ENCODE measurements at places on chromosomes 2 and 18.

GRCh38 chr2:105287692-105288091, 41.8 kb downstream of the TGFBRAP1 start:
- DNase-seq = peak; percentile 15

DNA sequence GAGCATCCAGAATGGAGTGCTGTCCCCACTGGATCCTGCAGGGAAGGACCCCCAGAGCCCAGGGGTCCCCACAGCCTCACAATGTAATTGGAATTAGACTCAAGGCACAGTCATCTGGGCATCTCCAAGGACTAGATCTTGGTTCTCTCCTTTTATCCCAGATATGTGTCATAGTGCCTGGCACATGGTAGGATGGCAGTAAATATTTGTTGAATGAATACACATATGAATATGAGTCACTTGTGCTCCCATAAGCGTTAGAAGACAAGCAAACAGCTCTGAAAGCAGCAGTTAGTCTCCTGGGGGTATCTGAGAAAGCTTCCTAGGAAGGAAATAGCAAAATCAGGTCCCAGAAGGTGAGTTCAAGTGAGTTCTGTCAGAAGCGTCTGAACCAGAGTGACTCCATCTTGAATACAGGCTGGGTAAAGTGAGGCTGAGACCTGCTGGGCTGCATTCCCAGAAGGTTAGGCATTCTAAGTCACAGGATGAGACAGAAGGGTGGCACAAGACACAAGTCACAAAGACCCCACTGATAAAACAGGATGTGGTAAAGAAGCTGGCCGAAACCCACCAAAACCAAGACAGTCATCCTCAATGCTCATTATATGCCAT, 234.1 kb upstream of the ID2 start:
- DNase-seq = no peak

DNA sequence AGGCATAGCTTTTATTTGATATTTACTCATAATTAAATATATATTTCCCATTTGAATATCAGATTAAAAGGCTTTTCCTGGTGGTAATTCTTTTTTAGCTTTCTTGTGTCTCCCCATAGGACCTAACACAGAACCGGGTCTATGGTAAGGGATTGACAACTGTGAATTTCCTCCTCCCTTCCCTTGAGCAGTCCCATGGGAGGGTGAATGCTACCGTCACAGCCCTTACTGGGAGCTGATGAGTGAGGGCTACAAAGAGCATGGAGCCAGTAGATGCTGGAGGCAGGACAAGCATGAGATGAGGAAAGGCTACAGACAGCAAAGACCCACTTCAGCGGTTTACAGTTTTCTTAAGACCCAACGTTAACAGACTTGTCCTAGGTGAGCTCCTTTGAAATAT, 170.6 kb upstream of the EPAS1 start:
- no peak for DNase-seq

DNA sequence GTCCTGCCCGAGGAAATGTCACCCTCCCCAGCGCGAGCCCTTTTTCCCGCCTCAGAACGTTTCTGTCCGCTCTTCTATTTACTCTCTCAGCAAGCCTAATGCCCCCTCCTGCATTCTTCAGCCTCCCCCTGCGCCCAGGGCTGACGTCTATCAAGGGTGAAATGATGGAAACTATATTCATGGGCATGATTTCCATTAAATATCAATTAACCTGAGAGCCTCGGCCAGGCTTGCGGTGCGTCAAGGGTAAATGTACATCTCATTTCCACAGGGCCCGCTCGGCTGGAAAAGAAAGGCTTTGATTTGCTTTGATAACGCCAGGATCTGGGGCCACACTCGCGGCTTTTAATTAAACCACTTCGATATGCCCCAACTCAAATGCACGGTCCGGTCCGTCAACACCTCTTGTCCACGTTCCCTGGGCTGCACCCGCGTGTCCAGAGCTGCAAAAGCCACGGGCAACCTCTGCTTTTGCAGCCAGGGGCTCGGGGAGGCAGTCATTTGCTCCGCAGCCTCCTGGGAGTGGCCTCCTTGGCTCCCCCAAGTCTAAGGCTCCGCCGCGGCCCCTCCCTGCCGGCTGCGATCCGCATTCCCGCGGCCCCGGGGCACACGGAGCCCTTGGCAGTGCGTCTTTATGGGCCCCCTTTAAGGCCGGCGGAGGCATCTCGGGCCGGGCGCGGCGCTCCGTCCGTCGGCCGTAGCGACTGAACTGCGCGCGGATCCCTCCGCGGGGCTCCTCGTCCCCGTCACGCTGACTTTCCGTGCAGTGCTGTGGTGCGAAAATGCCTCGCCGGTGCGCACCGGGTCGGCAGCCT, at the start of gene HOXD8:
TSS of gene HOXD8 (plus strand) at position 724 of the 815 bp plus-strand sequence. CDS start 662 bp downstream, outside the sequence.
- no peak for DNase-seq

DNA sequence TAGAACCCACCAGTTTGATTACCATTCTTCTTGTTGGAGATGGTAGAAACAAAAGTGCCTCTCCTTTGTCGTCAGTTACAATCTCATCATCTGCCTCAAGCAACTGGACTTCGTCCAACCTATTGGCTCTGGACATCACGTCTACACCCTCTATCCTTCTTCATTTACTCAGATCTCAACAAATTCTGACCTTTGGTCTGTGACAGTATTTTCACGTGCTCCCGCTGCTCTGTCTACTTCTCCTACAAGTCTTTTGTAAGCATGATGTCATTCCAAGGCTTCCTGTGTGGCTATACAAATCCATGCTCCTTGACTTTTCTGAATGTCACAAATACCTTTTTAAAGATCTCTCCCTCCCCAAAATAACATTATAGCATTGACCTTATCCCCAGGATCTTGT, 43.0 kb upstream of the PID1 start:
- no peak for DNase-seq

DNA sequence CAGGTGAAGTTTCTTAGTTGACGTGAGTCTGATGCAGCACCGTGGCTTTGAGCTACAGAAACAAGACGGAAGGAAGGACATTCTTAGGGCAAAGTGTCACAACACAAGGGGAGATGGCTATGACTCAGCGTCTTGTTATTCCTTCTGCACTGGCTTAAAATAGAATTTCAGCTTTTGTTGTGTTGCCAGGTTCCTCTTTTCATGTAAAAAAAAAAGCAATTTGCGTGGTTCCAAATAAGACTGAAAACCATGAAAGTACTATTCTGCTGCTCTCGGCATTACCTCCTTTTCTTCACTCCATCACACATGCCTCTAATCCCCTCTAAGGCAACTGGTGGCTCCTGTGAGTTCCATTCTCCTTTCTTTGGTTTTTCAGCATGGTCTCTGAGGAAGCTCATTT, 150.1 kb downstream of the ANTXR1 start:
- peak; percentile 53 for DNase-seq

DNA sequence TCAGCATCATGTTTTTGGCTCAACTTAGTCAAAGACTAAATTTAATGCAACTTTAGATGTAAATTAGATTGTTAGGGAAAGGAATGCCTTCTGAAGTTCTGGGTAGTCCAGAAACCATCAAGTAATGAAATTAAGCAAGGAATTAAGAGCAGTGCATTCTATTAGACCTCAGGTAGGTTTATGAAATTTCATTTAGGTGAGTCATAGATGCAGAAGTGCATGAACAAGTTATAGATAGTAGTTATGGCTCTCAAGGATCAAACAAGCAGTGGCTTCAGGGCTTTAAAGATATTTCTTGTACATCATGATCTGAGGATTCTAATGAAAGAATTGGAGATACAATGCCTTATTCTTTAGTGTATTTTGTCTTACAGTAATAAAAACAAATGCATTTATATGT, 25.4 kb upstream of the SPOPL start:
- no peak for DNase-seq

DNA sequence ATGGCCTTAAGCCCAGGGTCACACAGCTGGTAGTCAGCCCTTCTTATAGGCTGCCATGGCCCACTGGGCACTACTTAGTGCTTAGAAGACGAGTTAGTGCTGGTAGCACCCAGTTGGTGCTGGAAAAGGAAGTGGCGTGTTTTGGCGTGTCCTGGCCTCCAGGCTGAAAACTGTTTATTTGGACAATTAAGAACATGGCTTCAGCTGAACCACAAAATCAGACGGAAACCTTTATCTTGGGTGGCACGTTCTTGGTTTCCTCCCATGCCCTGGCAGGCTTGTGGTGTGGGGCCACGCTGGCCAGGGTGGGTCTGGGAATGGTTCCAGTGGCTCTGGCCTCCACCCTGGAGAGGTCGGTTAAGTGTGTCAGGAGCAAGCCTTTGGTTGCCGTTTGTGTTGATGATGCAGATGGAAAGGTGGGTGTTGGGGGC, 141.5 kb upstream of the HAAO start:
- DNase-seq = no peak

DNA sequence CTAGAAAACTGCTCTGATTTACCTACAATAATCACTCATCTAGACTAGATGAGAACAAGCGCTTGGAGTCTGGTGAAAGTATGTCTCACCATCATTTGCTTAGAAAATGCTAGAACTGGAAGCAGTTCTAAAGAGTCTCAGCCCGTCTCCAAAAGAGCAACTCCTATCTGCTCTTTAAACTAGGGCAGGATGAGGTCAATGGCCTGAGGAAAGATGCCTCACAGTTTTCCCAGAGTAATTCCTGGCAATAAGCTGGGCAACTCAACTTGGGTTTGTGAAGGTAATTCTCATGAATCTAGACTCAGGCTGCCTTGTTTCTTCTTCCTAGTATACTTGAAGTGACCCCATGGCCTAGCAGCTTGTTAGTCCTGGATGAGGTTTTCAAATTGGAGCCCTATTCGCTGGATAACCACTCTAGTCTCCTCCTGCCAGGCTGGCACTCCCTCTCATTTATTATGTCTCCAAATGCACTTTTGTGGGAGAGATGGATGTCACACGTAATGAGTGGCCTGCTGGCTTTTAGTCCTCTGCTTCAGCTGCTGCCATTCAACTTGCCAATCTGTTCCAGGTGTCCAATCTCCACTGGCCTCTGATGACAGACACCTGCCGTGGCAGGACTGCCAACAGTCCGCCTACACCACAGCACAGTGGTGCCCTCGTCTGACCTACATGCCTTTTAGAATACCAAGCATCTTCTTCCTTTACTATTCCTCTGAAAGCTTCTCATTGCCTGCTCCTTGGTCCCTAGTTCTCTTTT, 80.9 kb downstream of the CABYR start:
- DNase-seq = no peak

DNA sequence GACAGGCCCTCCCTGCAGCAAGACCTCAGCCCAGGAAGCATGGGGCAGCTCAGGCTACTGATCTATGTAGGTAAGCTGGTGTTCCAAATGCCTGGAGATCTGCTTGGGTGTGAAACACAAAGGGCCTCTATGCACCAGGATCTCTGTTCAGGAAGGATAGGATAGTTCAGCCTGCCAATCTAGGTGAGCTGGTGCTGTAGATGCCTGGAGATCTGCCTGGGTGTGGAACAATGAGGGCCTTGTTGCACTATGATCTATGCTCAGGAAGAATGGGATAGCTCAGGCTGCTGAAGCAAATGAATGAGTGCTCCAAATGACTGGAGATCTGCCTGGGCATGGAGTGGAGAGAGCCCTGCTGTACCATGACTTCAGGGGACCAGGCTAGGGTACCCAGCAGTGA, 48.9 kb upstream of the MYL1 start:
- no peak for DNase-seq

DNA sequence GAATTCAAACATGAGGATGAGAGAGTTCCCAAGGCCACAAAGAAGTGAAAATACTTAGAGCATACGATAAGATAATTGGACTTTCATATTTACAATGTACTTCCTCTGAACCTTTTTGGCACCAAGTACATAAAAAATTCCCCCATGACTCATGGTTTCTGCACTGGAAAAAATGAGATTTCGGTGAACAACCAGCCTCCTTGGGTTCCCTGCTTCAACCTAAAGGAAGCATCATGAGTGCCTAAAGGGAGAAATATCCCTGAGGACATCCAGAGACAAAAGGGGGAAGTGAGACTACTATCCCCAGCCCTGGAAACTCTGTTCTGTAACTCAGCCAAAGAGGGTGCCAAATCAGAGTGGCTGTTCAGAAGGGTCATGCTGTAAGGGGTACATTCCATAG, 562.7 kb upstream of the SLC39A10 start:
- DNase-seq = no peak

DNA sequence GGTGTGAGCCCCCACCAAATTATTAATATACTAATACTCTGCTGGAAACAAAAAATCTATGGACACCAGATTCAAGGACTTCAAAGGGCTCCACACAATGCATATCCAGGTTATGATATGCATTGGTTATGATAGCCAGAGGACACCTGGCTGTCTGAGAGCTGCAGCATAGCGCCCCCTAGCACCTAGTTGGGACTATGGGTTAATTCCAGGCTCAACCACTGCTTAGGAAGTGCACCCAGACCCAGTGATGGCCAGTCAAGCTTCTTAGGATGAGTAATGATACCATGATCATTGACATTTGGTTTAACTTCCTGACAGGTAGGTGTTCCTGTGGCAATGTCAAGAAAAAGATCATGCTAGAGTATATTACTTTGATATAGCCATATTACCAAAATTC, 3.8 kb upstream of the FRZB start:
- DNase-seq = no peak

GRCh38 chr2:184532551-184532950, 65.8 kb upstream of the ZNF804A start:
- DNase-seq = no peak

DNA sequence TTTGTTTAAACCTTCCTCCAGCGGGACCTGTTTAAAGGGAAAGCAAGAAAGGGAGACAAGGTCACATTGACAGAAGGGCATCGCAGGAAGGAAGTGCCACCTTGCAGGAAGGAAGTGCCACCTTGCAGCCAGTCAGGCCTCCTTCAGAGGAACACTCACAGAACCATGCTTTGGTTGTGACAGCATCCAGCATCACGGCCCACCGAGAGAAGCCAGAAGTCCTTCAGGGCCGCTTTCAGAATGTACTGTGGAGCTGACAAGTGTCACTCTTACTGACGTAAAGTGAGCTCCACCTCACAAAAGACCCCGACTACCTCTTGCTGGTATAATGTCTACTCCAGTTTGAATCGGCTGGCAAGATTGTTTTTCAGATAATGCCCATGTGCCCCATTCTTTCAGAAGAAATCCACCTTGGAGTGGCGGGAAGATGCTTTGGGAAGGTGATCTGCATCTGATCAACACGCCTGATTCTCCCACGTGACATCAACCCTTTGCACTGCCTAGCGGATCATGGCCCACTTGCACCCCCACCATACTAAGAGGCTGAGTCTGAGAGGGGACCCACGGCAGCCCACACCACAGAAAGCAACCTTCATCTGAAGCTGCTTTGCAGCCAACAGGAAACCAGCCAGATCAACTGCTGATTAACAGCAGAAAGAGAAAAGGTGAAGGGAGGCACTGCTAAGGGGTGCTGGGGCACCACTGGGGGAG, 99.8 kb downstream of the UXS1 start:
- DNase-seq = no peak

- DNase-seq = no peak
Measured at GRCh38 chr18:35049111-35050027, 8.2 kb downstream of the MAPRE2 start.

- DNase-seq = no peak
Measured at GRCh38 chr18:48816554-48816953, 134.2 kb downstream of the SMAD7 start.

- peak; percentile 75 for DNase-seq
Measured at GRCh38 chr2:17299891-17300540, 218.2 kb downstream of the RAD51AP2 start.

GRCh38 chr2:235500110-235500760, 6.4 kb downstream of the AGAP1 start:
- no peak for DNase-seq
